ENCODE measurements at places on chromosomes 4 and X.
A peak's percentile ranks its signal among the peaks of the same experiment; 100 is the strongest.

- H3K36me3 ChIP-seq = no peaks in the 10 kb centered on the region
- H3K27me3 ChIP-seq = no peaks in the 10 kb centered on the region
- peaks cover 49% of the 10 kb centered on the region for H3K4me1 ChIP-seq
- no peak overlapping the region for H3K27ac ChIP-seq
Observed at GRCh38 chr4:73710094-73710493, 30.3 kb upstream of the CXCL8 start.

GRCh38 chr4:122229857-122230256 is 77.7 kb downstream of the BLTP1 start:
- no peak overlapping the region for H3K4me3 ChIP-seq
- no peaks in the 10 kb centered on the region for H3K4me1 ChIP-seq
- DNase-seq = no peak
- no peaks in the 10 kb centered on the region for H3K27me3 ChIP-seq
- peaks cover 51% of the 10 kb centered on the region for H3K36me3 ChIP-seq

- H3K36me3 ChIP-seq = 0 out of 2 replicates have a peak, but pooled peaks cover 3% of the 10 kb centered on the region
- H3K27me3 ChIP-seq = no peaks in the 10 kb centered on the region
- DNase-seq = no peak
- peak overlapping the region; percentile 48 for H3K27ac ChIP-seq
- peaks cover 20% of the 10 kb centered on the region for H3K4me1 ChIP-seq
- no peak overlapping the region for H3K4me3 ChIP-seq
Observed at GRCh38 chr4:67712650-67713528, 11.9 kb upstream of the UBA6 start.

DNA sequence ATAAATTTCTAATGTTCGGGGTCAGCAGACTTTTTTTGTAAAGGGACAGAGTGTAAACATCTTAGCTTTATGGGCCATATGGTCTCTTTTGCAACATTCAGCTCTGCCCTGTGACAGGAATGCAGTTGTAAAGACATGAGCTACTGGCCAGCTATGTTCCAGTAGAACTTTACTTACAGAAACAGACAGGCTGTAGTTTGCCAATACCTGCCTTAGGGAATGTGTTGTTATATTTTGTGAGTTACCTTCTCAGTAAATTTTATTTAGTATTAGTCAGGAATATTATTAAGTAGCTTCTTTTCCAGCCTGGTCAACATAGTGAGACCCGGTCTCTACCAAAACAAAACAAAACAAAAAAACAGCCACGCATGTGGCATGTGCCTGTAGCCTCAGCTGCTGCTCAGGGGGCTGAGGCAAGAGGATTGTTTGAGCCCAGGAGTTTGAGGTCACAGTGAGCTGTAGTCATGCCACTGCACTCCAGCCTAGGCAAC is 48.7 kb downstream of the HTT start:
- H3K27me3 ChIP-seq = no peaks in the 10 kb centered on the region
- H3K36me3 ChIP-seq = peaks cover 67% of the 10 kb centered on the region
- no peak overlapping the region for H3K4me3 ChIP-seq

GRCh38 chrX:66674506-66674905 is 35.6 kb upstream of the EDA2R start:
- H3K36me3 ChIP-seq = no peaks in the 10 kb centered on the region
- H3K27ac ChIP-seq = no peak overlapping the region
- H3K4me1 ChIP-seq = peaks cover 19% of the 10 kb centered on the region
- no peaks in the 10 kb centered on the region for H3K27me3 ChIP-seq
- no peak overlapping the region for H3K4me3 ChIP-seq

DNA sequence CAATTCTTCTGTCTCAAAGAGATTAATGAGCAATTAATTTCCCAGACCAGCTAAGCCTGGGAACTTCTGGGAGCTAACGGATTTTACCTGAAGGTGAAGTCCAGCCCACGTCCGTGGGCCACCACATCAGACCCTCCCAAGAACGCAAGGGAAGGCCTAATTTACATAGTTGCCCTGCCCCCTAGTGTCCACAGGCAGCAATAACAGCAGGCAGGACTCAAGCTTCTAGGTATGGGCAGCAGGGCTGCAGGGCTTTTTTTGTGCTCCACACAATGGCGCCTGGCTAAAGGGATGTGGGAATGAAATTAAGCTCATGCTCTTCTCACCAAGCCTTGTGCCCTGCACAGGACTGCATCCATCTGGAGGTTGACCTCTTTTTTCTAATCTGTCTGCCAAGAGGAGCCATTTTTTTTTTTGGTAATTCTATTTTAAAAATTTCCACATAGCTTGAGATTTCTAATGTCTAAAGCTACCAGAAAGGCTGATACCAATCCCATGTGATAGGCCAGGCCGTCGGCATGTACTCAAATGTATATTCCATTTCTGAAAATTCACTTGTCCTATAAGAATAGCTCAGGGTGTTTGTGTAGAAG is 111.9 kb upstream of the TMEM164 start:
- no peaks in the 10 kb centered on the region for H3K27me3 ChIP-seq
- no peak for DNase-seq
- H3K27ac ChIP-seq = no peak overlapping the region
- H3K4me3 ChIP-seq = no peak overlapping the region
- no peaks in the 10 kb centered on the region for H3K4me1 ChIP-seq

GRCh38 chr4:95638920-95639501 is 90.2 kb upstream of the UNC5C start:
- H3K27ac ChIP-seq = no peak overlapping the region
- H3K36me3 ChIP-seq = no peaks in the 10 kb centered on the region
- DNase-seq = no peak
- no peaks in the 10 kb centered on the region for H3K27me3 ChIP-seq
- no peaks in the 10 kb centered on the region for H3K4me1 ChIP-seq

GRCh38 chr4:173934933-173935620 is 348.4 kb downstream of the FBXO8 start:
- H3K27me3 ChIP-seq = no peaks in the 10 kb centered on the region
- H3K27ac ChIP-seq = no peak overlapping the region
- no peak for DNase-seq
- peaks cover 12% of the 10 kb centered on the region for H3K4me1 ChIP-seq
- no peaks in the 10 kb centered on the region for H3K36me3 ChIP-seq

DNA sequence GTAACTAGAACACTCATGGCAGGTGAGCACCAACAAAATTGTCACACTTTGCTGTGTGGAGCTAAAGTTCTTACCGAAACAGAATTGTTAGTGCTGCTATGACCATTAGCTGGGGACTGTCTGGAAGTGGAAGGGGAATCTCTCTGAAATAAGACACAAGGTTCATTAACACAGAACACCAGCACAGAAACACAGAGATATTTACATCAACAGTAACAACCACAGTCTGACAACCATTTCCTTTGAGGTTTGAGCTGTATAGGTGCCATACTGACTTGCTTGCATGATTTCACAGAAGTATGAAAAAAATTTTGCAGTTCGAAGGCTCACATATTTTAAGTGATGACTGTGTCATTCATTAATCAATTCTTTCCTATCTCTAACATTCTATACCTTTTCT is 109.8 kb downstream of the NYX start:
- no peaks in the 10 kb centered on the region for H3K4me1 ChIP-seq
- H3K27me3 ChIP-seq = no peaks in the 10 kb centered on the region
- H3K36me3 ChIP-seq = no peaks in the 10 kb centered on the region
- no peak overlapping the region for H3K4me3 ChIP-seq

GRCh38 chr4:55251342-55251741 is 94.7 kb upstream of the SRD5A3 start:
- H3K36me3 ChIP-seq = no peaks in the 10 kb centered on the region
- no peak overlapping the region for H3K27ac ChIP-seq
- no peaks in the 10 kb centered on the region for H3K27me3 ChIP-seq
- DNase-seq = no peak

DNA sequence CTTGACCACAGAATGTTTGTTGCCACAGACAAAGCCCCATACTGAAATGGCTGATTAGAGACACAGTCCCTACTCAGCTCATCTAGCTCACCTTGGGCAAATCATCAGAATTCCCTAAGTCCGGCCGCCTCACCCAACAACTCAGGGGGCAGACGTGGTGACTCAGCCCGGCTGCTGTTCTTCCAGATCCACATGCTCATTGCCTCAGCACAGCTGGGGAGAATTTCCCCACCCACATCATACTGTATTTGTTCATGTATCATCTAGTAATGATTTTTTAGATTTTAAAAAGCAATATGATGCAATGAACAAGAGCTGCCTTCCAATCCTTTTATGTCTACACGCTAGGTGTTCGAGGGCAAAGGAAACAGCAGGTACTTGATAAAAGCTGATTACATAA is 333.8 kb upstream of the TENM3 start:
- H3K4me1 ChIP-seq = no peaks in the 10 kb centered on the region
- no peak overlapping the region for H3K27ac ChIP-seq
- no peak for DNase-seq
- no peaks in the 10 kb centered on the region for H3K36me3 ChIP-seq
- H3K27me3 ChIP-seq = no peaks in the 10 kb centered on the region

- no peak for DNase-seq
- H3K4me3 ChIP-seq = no peak within 1 kb of the TSS
- H3K4me1 ChIP-seq = no peaks in the 10 kb centered on the region
- no peaks in the 10 kb centered on the region for H3K36me3 ChIP-seq
Observed at GRCh38 chr4:15963001-15963451, at the start of gene FGFBP2. FGFBP2 (minus strand) TSS chr4:15963175; CDS start chr4:15963129, 46 bp downstream.

- DNase-seq = no peak
- no peak overlapping the region for H3K27ac ChIP-seq
- no peak overlapping the region for H3K4me3 ChIP-seq
- no peaks in the 10 kb centered on the region for H3K4me1 ChIP-seq
Observed at GRCh38 chr4:37188100-37188499, 56.4 kb upstream of the NWD2 start.

DNA sequence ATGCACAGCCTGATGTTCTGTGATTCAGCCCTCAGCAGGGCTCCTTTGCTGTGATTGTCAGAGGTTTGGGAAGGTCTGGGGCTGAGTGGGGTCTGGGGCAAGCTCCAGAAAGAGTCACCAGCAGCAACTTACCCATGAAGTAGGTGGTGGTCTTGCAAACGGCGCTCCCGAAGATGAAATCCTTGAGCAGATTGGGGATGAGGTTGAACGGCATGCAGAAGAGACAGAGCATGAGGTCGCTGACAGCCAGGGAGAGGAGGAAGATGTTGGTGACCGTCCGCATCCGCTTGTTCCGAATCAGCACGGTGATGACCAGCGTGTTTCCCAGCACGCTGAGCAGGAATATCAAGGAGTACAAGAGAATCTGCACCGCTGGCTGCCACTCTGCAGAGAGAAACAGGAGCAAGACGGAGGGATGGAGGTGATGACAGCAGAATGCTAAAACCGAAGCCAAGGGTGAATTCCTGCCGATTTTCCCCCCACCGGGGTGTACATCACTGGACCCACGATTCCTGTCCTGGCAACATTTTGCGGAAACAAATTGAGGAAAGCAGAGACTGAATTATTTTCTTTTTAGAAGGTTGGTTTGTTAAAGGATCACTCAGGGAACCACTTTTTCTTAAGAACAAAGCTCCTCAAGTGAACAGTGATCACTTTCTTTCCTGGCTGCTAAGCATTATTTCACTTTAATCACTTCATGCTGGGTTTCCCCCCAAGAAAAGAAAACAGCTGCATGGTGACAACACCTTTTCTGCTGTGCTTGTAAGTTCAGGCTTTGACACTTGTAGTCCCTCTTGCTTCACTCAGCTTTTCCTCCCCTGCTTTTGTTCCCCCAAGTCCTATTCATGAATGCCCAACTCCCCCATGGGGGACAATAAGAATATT is 941 bp downstream of the CCKAR start:
- no peaks in the 10 kb centered on the region for H3K36me3 ChIP-seq
- H3K27ac ChIP-seq = no peak overlapping the region
- no peaks in the 10 kb centered on the region for H3K27me3 ChIP-seq
- no peak for DNase-seq
- H3K4me3 ChIP-seq = no peak overlapping the region
- no peaks in the 10 kb centered on the region for H3K4me1 ChIP-seq

DNA sequence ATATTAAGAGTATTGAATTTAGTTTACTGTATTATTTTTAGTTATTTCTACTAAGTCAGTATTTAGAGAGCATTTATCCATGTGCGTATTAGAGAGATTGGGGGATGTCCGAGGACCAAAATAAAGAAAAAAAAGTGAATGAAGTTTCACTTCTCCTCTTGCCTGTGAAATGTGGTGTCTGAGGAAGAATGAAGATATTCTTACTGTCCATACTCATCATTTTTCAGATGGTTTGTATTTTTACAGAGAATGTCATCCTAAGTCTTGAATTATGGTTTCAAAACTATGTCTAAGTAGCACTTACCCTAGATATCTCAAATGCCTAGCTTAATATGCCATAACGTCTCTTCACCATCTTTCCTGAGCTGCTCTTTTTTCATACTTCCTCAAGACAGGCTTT is 854.3 kb downstream of the C4orf33 start:
- no peak for DNase-seq
- no peak overlapping the region for H3K4me3 ChIP-seq
- H3K4me1 ChIP-seq = no peaks in the 10 kb centered on the region
- H3K27ac ChIP-seq = no peak overlapping the region
- H3K27me3 ChIP-seq = no peaks in the 10 kb centered on the region

Measured in RWPE2 (cell line).